ENCODE measurements at places on chromosomes 4 and X.

DNA sequence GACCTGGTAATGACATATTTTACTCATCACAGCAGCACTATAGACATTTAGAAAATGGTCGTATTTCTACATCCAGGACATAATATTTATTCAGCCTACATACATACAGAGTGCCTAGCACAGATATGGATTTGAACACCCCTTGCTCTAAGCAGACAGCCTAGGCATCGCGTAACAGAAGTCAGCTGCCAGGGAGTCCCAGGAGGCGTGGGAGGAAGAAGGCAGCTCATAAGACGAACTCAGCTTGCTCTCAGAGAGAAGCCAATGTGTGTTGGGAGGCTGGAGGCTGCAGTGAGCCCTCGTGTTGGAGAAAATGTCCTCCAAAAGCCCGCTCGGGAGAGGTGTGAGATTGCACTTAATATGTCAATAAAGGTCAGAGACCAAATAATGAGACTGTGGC lies 131.6 kb downstream of the BCOR start:
- no peak for DNase-seq

DNA sequence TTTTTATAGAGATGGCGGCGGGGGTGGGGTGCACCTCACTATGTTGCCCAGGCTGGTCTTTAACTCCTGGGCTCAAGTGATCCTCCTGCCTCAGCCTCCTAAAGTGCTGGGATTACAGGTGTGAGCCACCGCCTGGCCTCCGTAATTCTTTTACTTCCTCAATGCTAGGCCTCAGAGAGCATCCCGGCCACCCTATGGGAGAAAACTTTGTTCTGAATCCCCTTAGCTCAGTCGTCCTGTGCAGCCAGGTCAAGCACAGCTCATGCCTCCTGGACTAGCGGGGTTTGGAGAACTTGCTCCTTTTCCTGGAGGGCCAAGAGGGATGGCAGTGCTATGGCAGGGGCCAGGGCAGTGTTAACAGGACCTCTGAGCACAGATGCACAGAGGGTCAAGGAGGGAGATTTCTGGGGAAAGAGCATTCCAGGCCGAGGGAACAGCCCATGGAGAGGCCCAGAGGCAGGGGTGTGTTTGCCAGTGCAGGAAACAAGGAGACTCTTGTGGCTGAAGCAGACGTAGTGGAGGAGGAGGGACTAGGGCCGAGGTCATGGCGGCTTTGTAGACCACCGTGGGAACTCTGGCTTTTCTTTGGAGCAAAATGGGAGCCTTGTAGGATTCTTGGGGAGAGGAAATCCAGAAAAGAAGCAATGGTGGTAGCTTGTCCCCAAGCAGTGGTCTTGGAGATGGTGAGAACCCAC lies 9.8 kb upstream of the TNIP2 start:
- DNase-seq, result no peak

DNA sequence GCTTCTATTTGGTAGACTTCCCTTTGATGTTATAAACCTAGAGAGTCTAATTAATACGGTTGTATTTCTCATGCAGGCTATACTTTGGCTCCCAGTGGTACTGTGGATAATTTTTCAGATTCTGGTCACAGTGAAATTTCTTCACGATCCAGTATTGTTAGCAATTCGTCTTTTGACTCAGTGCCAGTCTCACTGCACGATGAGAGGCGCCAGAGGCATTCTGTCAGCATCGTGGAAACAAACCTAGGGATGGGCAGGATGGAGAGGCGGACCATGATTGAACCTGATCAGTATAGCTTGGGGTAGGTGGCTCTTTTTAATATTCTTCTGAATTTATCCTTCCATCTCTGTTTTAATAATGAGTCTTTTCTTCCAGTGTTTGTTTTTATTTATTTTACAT lies 249.7 kb downstream of the RAPGEF2 start:
- DNase-seq, result no peak

DNA sequence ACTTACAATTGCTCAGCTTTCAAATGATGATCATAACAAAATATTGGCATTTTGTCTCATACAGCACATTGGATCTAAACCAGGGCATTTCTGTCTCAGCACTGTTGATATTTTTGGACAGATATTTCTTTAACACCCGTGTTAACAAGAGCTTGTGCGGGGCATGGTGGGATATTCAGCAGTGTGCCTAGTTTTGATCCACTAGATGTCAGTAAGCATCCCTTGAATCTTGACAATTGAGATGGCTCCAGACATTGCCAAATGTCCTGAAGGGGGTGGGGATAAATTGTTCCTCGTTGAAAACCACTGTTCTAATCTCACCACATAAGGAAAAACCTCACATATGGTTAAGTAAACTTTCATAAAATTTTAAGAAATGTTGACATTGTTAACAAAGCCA lies 806.3 kb downstream of the STIM2 start:
- no peak for DNase-seq

DNA sequence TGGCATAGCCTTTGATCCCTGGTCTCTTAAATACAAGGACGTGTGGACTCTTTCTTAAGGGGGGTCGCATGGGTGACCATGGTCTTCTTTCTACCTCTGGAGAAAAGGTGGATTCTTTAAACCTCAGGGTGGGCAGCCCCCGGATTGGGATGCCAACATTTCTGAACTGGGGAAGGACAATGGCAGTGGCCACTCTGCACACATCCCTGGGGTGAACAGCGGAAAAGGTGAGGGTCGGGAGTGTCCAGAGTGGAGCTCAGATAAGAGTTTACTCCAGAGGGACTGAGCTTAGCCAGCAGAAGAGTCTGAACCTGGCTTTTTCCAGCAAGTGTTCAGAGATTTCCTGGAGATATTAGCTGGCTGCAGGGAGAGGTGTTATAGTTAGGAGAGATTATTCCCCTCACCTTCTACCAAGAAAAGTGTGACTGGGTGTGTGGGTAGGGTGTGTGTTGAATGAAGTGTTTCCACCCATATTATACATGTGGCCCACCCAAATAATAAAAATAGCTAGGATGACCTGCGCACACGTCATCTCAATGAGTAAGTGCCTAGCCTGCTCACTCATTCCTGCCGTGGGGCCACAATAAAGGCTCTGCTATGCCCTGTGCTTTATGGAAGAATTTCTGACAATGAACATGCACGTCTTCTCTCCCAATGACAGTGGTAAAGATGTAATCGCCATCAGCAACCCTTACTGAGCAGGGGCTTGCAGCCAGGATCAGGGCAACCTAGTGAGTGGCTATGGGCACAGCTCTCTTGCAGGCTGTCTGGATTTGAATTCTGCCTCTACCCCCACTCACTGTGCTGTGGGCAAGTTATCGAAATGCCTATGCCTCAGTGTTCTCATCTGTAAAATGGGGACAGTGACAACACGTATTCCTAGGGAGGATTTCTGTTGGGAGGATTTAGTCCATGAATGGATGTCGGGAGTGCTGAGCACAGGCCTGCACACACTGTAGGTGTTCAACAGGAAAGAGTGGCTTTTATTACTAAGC lies 76.6 kb downstream of the SLC2A9 start:
- no peak for DNase-seq

DNA sequence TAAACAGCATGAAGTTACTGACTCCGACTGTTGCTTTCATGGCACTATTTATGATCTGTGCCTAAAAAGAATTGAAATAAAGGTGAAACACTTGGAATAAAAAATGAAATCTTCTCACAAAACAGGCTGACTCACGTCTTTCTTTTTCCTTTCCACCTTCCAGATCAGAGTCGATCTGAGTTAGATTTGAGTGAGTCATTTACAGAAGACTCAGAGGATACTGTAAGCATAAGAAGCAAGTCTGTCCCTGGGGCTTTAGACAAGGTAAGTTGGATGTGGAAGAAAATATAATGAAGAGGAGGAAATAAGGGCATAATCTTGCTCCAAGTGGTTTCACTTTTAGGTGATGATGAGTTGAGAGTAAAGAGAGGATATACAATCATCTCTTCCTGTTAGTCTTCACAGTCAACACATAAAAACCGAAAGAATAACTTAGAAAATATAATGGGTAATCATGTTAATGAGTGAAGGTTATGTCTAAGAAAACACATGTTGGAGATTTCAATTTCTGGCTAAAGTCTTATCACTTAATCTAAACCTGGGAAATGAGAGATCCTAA lies 89.7 kb downstream of the SYTL5 start:
- no peak for DNase-seq

GRCh38 chr4:186264660-186265059 lies 1.3 kb upstream of the F11 start:
- DNase-seq, result no peak

DNA sequence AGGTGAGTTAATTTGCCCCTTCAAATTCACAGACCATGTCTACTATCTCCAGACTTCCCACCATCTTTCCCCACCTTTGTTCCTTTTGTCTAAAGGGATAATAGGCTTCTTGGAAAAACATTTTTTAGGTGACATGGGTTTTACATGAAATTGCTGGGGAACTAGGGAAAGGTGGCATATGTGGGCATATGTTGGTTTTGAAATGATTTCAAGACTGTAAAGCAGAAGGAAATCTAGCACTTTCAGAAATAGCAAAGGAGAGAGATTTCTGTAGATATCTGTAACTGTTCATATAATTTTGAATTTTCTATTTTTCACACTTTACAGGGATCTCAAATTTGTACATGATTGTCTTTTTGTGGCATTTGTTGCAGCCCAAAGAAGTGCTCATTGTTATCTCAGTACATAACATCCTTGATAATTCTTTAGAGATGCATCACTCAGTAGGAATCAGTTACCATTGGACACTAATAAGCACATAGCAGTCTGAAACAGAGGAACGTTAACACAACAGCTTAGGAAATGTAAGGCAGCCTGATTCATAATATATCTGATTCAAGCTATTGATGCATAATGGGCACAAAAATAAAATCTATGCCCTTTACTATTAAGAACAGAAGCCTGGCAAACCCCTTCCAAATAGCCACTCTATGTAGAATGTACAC lies 659.7 kb downstream of the CENPC start:
- no peak for DNase-seq

DNA sequence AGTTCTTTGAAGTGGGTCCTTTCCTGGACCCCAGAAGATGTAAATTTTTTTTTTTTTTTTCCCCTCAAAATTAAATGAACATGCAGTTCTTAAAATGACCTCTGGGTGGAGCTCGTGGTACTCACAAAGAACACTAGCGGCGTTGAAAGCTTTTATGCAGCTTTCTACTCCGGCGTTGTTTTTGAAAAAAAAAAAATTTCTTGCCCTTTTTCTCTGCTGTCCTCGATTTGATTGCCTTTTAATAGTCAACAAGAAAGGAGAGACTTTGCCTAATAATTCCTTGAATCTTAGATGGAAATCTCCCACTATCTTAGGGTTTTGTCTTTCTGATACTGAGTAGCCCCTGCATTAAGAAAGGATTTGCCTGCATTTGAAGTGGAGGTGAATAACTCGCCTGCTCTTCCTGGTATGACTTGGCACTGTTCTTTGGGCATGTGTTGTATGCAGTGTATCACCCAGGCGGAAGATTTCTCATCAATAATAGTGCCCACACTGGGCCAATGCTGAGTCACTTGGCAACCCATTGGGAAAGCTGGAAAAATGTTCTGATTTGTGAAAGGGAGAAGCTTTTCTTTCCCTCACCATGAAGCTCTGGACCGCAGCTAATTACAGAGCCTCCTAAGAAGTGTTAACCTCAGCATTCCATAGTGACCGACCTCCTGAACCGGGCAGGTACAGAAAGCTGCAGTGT lies 104.0 kb downstream of the PHEX start:
- no peak for DNase-seq

- DNase-seq, result no peak
Measured at GRCh38 chr4:91118597-91118996, 991.4 kb downstream of the CCSER1 start.

GRCh38 chr4:110641218-110641617 lies 18.3 kb upstream of the PITX2 start:
- DNase-seq, result no peak

DNA sequence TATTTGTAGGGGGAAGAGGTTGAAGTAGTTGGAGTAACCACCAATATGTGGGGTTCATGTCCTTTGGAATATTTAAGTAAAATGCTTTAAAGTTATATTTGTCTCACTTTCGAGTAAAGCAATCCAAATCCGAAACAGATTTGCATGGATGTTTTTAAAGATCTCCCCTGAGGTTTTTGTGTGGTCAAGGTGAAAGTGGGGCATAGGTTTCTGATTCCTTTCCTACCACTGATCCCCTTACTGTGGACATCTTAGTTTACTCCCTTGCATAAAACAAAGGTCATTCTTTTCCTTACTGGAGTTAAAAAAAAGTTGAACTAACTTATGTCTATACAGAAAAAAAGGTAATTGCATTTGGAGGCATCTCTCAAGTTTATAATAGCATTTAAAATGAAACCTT lies 71.9 kb upstream of the PHOX2B start:
- DNase-seq, result no peak

- DNase-seq, result no peak
Measured at GRCh38 chr4:2142630-2143427, 83.7 kb downstream of the NAT8L start.

DNA sequence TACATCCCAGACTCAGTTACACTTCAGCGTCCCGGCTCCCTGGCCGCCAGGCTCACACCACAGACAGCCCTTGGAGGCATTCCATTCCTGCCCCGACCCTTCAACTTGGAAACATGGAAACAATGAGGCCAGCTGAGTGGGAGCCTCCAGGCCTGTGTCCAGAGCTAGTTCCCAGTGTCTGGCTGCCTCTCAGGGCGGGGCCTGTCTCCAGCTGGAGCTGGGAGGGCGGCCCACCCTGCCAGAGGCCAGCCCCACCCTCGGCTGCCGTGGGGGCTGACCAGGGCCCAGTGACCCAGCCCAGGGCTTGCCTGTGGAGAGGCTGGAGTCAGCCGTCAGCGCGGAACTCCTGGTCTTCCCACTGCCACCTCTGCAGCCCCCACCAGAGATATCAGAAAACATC lies 37.4 kb upstream of the SPON2 start:
- no peak for DNase-seq

- no peak for DNase-seq
Measured at GRCh38 chr4:41218703-41219102, 4.4 kb upstream of the APBB2 start.

DNA sequence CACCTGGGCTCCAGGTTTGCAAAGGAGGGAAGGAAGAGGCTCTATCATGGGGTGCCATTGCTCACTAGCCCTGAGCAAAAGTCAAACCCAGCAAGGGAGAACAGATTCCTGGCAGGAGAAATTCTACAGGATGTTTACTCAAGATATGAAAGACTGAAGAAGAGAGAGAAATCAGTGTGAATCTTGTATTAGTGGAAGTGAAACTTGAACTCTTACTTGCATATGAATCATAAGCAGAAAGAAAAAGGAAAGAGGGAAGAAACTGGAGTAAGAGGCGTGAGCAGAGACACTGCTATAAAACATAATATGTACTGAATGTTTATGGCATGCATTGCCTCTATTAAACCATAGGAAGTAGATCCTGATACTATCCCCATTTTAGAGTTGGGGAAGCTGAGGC lies 60.9 kb downstream of the C4orf46 start:
- DNase-seq, result no peak

- no peak for DNase-seq
Measured at GRCh38 chrX:38968344-38969216, 167.3 kb downstream of the MID1IP1 start.

DNA sequence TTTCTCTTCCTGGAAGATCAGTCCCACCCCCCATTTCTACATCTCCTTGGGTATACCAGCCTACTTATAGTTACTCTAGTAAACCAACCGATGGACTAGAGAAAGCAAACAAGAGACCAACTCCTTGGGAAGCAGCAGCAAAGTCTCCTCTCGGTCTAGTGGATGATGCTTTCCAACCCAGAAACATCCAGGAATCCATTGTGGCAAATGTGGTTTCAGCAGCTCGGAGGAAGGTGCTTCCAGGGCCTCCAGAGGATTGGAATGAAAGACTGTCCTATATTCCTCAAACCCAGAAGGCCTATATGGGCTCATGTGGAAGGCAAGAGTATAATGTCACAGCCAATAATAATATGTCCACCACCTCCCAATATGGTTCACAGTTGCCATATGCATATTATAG lies 78.2 kb upstream of the MYOZ2 start:
- DNase-seq, result no peak

- peak; percentile 47 for DNase-seq
Measured at GRCh38 chr4:182938205-182938645, 21.0 kb upstream of the DCTD start.
